Mammary epithelial cell (primary cell): ENCODE measurements at places on chromosomes 1 and 21. TPM values are rescaled to one million over a fixed set of nuclear protein-coding genes. Genes with fewer than 3 reads are reported as not detected.

GRCh38 chr1:221643404-221644144 lies 98.3 kb downstream of the DUSP10 start:
- DNase-seq = no peak

DNA sequence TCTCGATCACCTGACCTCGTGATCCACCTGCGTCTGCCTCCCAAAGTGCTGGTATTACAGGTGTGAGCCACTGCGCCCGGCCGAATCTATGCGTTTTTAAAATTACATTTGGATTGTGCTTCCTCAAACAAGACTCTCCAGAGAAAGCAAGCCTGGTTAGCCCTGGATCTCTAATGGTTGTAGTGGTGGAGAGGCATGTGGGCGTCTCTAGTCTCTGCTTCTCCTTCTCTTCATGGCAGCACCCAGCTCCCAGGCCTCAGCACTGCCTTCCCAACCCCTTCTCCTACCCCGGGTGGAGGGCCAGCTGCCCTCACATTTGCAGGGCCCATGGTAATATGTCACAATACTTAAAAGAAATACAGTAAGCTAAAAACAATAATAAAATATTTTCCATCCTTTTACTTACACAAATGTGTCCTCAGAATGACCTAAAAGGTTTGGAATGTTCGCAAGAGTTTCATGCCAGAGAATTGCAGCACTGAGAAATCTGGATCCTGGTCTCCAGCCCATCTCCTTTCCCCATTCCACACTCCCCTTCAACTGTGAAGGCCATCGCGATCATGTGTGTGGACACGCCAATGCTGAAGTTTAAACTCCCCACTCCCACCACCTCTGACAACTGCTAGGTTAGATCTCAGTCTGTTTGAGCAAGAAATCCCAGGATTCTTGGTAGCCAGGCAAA lies 7.0 kb downstream of the OR14I1 start:
- no peak for DNase-seq

- DNase-seq = no peak
Observed at GRCh38 chr1:210244746-210245367, 12.3 kb downstream of the SERTAD4 start.

DNA sequence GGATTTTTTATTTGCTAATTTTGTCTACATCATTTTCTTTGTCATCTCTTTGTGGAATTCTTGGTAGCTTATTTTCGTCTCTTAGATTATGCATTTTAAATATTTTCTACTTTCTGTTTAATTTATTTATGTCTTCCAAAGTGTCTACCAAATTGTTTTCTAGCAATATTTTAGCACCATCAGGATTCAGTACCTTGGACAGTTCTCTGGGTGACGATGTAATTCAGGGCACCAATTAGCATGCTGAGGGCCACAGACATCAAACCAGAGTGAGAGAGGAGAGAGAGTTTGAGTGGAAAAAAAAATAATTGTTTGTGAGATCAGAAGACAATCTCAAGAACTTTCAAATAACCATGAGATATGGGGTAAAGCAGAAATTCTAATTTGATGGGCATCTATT lies 169.8 kb upstream of the CXADR start:
- DNase-seq = peak; percentile 31

GRCh38 chr1:194194724-194195123 lies 1008.3 kb upstream of the B3GALT2 start:
- no peak for DNase-seq

DNA sequence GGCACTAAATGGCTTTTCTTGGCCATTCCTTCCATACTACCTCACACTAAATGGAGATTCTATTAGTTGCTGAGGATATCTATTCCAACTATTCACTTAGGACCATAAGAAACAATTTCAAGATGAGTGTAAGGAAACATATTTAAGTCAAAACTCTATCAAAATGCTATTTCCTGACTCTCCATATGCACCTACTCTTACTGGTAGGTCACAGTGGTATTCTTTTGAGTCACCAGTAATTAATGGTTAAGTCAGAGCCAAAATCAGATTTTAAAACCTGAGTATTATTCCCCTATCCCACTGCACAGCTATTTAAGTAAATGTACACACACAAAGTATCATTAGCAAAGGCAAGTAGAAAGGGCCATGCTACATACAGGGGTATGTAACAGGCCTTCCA lies 50.3 kb downstream of the ARID4B start:
- no peak for DNase-seq

GRCh38 chr1:12658531-12659453 lies 14.9 kb downstream of the AADACL4 start:
- DNase-seq = peak; percentile 67

DNA sequence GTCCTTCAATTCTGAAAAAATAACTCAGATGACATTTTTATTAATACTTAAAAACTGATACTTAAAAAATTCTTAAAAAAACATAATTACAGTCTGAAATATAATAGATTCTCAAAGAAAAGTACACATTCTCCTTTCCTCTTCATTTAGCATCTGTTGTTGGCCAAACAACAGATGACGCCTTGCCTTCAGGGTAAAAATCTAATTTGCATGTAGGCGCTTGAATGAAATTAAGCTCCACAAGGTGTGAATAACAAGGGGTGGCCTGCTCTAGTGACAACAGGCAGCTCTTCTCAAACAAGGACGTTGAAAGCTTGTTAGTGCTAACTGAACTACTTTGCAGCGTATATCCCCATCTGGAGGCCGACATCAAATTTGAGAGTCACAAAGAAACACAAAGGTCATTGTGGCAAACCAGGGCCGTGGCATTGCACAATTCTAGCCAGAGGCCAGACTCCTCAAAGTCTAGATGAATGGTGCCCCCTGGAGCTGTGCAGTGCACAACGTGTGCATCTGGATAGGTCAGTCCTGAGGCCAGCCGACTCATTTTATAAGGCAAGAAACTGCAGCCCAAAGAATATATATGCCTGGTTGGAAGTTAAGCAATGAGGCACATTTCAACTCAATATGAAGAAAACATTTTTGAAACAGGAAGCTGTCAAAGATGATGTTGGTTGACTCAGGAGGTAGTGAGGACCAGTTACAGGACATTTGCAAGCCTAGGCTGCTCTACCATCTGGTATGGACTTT lies 459.2 kb upstream of the RUNX1 start:
- peak; percentile 56 for DNase-seq

- DNase-seq = peak; percentile 12
Observed at GRCh38 chr1:25616987-25617624, 515 bp downstream of the MAN1C1 start.

- no peak for DNase-seq
Observed at GRCh38 chr1:209305221-209305954, 278.1 kb upstream of the CAMK1G start.

DNA sequence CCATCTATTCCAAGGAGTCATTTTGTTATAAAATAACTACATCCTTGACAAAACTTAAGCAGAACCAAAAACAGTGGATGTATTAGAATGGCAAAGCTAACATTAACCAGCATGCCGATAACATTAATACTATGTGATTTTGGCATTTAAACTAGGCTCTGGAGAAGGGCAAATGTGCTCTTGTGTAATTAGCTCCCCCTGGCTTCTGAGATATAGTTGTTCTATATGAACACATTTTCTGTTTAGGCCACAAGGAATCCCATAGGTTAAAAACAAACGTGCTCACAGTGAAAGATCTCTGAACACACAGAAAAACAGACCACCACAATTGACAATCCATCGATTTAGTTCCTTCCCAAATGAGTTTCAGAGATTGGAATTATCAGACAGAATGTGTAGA lies 57.4 kb upstream of the TARS2 start:
- peak; percentile 2 for DNase-seq

DNA sequence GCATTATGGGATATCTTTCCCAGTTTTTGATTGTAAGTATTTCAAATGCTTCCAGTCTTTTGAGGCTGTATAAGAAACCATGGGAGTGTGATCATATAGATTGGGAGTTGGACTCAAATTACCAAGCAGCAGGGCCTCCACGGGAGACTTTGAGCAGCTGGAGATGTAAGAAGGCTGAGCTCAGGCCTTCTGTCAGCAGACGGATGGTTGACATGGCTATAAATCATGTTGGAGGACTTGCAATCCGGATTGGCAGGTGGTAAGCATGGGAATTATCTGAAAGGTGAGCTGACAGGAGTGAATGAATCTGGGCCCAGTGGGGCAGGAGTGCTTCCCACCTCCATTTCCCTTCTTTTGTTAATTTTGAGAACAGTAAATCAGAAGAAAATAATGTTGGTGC lies 83.2 kb upstream of the PPM1J start:
- DNase-seq = no peak

GRCh38 chr1:156465747-156466365 lies 34.7 kb downstream of the MEF2D start:
- DNase-seq = no peak

- DNase-seq = peak; percentile 60
Observed at GRCh38 chr1:160284220-160284781, 632 bp downstream of the PEX19 start.

GRCh38 chr1:190176776-190177175 lies 300.9 kb downstream of the BRINP3 start:
- DNase-seq = no peak

DNA sequence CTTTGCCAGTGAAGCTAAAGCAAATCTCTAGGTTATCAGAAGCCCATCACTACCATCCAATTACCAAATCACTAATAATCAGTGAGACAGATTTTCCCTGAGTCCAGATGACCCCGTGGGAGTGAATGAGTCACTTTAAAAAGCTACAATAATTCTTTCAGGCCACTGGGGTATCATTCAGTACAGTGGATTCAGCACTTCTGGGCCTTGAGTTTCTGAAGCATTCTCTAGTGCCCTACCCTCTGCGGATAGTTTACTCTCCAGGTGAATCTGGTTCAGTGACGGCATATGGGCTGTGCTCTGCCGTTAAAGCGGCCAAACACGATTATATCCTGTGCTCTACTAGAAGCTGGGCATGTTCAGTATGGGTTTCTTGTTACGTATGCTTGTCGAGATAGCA lies 26.1 kb downstream of the NR5A2 start:
- DNase-seq = no peak

DNA sequence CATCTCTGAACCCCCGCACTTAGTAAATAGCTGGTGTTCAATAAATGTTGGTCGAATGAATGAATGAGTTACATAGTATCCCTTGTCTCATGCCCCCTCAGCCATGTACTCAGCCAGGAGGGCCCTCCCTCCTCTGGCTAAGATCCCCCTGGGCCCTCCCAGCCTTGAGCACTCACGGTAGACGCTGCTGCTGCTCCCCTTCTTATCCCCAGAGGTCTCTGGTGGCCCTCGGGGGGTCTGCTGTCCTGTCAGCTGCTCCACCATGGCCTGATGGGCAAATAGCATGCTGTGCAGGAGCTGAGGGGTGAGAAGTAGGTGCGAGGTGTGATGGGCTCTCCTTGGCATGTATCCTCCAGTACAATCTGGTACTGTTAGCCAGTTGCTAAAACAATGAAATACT lies 1.9 kb downstream of the ETV3L start:
- no peak for DNase-seq

- DNase-seq = no peak
Observed at GRCh38 chr1:10693497-10694273, 102.8 kb downstream of the CASZ1 start.

- DNase-seq = peak; percentile 80
Observed at GRCh38 chr1:150484431-150484830, 2.8 kb upstream of the TARS2 start.

- DNase-seq = no peak
Observed at GRCh38 chr1:205240569-205240968, 12.8 kb downstream of the TMCC2 start.

GRCh38 chr21:34988625-34989024 lies 60.5 kb downstream of the RUNX1 start:
- DNase-seq = no peak

DNA sequence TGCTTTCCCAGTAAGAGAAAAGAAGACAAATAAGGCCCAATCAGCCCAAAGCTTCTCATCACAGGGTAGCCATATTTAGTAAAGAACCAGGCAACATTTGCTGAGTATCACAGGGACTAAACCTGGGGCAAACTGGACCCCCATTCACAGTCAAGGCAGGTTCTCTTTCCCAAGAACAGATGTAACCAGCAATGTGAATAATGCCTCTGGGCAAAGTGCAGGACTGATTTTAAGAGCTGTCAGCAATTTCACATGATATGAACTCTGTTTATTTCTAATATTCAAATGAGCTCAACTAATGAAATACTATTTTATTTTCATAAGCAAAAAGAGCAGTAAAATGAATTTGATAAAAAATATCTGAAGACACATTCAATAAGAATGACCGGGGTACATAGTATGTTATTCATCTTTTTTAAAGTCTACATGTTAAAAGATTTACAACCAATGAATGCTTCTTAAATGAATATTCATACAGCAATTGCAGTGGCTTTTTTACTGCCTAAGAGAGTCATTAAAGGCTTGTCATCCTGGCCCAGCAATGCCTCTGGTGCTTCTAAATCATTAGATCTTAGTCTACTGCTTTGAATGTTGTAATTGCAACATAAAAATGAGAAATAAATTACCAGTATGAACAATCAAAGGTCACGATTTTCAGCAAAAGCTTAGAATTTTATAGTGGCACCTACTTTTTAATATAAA lies 308.8 kb downstream of the SMYD3 start:
- DNase-seq = no peak

DNA sequence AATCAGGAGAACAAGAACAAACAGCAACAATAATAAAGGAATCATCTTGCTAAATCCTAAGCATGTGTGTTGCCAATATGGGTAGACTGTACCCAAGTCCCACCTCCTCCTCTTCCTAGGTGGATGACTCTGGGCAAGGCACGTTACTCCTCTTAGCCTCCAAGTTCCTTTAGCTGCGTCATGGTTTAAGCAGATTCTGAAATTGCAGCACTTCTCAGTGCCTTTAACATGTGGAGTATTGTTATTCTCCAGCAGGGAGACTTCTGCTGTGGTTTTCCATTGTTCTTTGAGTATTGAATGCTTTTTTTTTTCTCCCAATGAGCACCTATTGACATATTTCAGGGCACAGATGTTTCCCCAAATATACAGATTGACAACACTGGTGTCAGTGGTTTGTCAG lies 15.5 kb downstream of the ARHGEF10L start:
- DNase-seq = no peak

- DNase-seq = no peak
Observed at GRCh38 chr1:98184856-98185255, 264.0 kb upstream of the DPYD start.

- DNase-seq = peak; percentile 9
Observed at GRCh38 chr1:147853391-147853790, 49.2 kb upstream of the GJA8 start.

The CENPS gene
- total RNA-seq = 18.7 and 24.1 TPM in 2 replicates

The LRRC8B gene
- 5.2 TPM for total RNA-seq

The FCGR3A gene
- not detected in 2 replicates for total RNA-seq

The S100A2 gene
- total RNA-seq = 8,173 and 12,622 TPM in 2 replicates

The ITGB2 gene
- total RNA-seq = 0.48 TPM in 1 of 2 replicates, not detected in the other

The FCRL2 gene
- not detected in 2 replicates for total RNA-seq

The GJB5 gene
- total RNA-seq = 63.8 and 95.5 TPM in 2 replicates

The CCDC27 gene
- total RNA-seq = not detected in 2 replicates

The DNAH14 gene
- 23.8 TPM for total RNA-seq

The UBL4B gene
- total RNA-seq = not detected

The LCE1D gene
- not detected for total RNA-seq

The IGSF8 gene
- total RNA-seq = 28.7 TPM

The SYTL1 gene
- 91.8 and 110 TPM in 2 replicates for total RNA-seq

The MROH7 gene
- not detected for total RNA-seq

The AMY2A gene
- not detected for total RNA-seq

The SPRR2F gene
- total RNA-seq = not detected
